ENCODE measurements at places on chromosomes 2 and 18.
A peak's percentile ranks its signal among the peaks of the same experiment; 100 is the strongest.

DNA sequence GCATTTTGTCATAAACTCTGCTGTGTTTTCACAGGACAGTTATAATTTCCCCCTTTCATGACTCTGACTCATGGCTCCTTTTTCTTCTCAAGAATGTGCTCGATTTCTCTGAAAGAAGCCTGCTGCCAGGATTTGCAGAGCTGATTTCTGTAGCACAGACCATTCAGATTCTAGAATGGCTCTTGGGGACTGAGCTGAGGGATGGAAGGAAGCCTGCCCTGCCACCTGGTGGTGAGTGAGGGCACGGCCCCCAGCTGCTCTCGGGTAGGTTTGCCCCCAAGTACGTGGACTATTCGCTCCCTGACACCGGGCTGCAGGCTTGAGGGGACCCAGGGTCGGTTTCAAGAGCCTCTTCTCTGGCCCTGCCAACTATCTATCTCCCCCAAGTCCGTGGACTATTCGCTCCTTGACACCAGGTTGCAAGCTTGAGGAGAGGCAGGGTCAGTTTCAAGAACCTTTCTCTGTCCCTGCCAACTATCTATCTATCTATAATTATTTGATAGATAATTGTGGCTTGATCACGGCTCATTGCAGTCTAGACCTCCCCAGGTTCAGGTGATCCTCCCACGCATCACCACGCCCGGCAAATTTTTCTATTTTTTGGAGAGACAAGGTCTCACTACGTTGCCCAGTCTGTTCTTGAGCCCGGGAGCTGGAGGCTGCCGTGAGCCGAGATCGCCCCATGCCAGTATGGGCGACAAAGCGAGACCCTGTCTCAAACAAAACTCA lies 1.4 kb upstream of the SMYD5 start:
- peak; percentile 72 for DNase-seq

GRCh38 chr18:34809451-34810072 lies 99.5 kb downstream of the DTNA start:
- no peak for DNase-seq

GRCh38 chr2:229634601-229635370 lies 79.6 kb downstream of the DNER start:
- no peak for DNase-seq

DNA sequence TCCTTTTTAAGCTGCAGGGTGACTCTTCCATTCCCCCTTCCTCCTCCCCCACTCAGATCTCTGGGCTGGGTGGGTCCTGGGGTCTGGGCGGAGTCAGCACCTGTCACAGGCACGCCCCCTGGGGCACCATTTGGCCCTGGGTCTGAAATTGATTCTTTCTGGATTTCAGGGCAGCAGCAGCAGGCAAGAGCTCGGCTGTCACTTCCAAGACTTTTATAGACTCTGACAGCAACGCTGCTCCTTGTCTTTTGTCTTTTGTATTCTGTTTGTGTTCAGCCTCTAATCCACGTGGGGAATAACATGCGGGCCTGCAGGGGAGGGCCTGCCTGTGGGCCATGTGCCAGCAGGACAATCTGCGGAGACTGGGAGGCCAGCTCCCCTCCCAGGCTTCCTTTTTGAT lies 3.9 kb downstream of the BOD1L2 start:
- no peak for DNase-seq

- no peak for DNase-seq
Measured at GRCh38 chr2:197883354-197884032, 79.1 kb downstream of the PLCL1 start.

DNA sequence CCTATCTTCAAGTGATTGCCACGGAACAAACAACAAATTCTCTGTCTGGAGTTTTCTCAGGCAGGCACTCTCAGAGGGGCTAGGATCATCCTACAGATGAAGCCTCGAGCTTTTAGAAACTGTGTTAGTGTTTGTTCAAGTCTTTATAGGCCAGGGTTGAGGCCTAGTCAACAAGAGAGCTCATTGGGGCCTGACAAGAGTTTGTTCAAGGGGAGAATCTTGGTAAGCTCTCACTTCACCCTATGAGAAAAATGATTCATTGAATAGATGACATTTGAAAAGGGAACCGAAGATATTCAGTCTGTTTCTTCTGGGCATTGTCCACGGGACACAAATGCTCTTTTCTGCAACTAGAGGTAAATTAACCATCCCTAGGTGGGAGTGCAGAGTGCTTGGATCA lies 476.9 kb downstream of the PTPRM start:
- DNase-seq: no peak

- DNase-seq: no peak
Measured at GRCh38 chr2:231998046-231998445, 36.5 kb downstream of the DIS3L2 start.

GRCh38 chr2:101500180-101500579 lies 25.3 kb upstream of the RFX8 start:
- no peak for DNase-seq

- peak; percentile 99 for DNase-seq
Measured at GRCh38 chr2:70086838-70087701, at the start of gene PCBP1. PCBP1 (plus strand) TSS chr2:70087477; CDS start chr2:70087744, 267 bp downstream.

- no peak for DNase-seq
Measured at GRCh38 chr2:65731476-65731875, 299.1 kb upstream of the SPRED2 start.

DNA sequence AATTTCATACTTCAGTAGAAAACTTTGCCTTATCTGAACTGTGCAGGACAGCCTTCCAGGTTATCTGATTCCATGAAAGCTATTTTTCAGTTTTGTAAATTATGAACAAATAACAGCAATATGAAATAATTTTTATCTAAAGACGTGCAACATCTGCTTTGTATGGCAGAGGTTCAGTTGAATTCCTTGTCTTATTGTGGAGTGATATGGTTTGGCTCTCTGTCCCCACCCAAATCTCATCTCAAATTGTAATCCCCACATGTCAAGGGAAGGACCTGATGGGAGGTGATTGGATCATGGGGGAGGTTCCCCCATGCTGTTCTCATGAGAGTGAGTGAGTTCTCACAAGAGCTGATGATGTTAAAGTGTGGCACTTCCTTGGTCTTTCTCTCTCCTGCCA lies 18.1 kb upstream of the RPIA start:
- no peak for DNase-seq

GRCh38 chr2:224734949-224735348 lies 18.8 kb upstream of the CCDC195 start:
- DNase-seq: no peak

DNA sequence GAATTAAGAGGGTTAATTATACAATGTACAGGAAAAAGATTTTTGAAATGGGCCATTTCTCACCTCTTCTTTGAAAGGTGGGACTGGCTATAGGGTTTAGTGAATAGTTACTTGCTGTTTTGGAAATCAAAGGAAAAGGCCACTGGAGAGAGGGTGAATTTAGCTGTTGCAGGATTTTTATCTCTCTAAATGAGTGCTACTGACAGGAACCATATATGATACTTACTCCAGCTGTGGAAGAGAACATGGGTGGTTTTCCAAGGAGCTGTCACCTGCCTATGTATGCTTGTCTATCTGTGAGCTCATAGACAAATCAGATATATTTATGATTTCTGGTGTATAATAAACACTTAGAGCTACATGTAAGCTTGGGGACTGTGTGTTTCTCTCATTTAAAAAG lies 430.4 kb downstream of the MTX2 start:
- no peak for DNase-seq

DNA sequence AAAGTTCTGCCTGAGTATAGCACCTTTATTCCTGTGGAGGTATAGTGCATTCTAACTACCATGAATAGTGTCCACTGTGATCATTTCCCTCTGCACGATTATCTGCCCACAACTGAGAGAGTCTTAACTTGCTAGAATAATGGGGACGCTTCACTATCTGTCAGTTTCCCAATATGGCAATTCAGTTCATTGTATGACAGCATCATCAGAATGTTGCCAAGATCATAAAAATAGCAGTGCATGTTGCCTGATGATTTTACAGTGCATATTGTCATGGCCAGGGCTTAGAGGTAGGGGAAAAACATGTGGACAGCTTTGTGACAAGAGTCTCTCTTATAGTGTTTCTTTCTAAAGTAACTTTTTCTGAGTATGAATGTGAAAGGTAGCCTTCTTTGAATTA lies 6.1 kb downstream of the RASGRP3 start:
- DNase-seq: no peak

GRCh38 chr2:201452058-201452921 lies 750 bp downstream of the STRADB start:
- DNase-seq: no peak

DNA sequence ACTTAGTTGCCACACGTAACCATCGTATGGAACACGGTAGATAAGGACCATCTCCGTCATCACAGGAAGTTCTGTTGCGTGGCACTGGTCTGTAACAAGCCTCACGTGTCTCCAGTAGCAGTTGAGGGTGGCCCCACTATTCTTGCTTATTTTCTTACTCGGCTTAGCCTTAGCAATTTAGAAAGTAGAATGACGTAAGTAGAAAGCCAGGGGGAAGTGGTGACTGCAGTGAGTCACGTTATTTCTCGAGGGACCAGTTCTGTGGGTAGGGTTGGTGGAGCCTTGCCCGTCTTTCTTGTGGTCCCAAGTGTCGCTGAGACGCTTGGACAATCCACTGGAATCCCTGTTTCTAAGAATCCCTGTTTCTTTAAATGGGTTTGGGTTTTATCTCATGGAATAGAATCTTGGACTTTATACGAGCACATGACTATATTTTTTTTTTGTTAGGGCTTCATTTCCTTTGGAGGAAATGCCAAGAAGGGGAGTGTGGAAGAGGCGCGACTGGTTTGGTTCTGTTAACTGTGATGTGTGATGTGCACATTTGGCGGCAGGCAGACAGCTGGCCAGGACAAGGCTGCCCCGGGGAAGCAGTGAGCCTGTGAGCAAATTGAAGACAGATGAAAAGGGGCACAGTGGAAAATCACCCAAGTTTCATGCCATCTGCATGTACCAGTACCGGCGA lies 96.2 kb downstream of the CABLES1 start:
- DNase-seq: peak; percentile 46

DNA sequence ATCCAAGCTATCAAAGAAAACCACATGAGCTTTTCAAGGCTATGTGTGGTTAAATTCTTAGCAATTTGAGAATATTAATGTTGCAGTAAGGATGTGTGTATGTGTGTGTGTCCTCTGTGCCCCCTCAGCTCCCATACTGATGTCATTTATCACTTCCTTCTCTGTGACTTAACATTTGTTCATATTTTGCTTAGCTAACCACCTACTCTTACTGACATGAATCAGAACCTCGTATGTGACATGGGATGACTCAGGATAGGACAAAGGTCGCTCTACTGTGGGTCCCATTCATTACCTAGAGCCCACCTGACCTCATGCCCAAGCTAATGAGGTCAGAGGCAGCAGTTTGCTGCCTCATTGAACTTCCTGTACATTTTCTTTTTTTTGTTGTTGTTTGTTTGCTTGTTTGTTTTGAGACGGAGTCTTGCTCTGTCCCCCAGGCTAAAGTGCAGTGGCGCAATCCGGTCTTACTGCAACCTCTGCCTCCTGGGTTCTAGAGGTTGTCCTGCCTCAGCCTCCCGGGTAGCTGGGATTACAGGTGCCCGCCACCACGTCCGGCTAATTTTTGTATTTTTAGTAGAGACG lies 36.3 kb downstream of the MOGAT1 start:
- no peak for DNase-seq

DNA sequence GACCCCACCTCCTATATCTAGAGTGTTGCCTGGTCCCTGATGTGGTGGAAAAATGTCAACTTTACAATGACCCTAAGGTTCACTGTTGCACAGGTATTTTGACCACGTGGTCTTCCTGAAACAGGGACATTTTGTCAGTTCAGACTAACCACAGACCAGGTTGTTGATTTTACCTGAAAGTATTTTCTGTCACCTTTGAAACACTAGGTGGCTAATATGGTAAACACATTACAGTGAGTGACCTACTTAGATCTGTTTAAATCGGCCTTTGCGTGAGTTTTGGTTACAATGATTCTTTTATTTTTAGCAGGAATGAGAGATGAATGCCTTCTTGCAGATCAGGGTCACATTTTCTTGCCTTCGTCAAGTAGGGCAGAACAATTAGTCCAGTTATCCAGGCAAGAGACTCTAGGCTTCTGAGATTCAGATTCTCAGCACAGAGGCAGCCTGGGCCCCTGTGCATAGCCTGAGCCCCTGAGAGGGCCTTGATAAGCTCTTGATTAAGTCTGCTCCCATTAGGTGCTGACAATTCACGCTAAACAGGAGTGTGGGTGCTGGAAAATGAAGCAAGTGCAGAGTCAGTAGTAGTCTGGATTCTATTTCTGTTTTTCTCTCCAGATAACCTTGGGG lies 226.2 kb downstream of the KCNS3 start:
- no peak for DNase-seq

DNA sequence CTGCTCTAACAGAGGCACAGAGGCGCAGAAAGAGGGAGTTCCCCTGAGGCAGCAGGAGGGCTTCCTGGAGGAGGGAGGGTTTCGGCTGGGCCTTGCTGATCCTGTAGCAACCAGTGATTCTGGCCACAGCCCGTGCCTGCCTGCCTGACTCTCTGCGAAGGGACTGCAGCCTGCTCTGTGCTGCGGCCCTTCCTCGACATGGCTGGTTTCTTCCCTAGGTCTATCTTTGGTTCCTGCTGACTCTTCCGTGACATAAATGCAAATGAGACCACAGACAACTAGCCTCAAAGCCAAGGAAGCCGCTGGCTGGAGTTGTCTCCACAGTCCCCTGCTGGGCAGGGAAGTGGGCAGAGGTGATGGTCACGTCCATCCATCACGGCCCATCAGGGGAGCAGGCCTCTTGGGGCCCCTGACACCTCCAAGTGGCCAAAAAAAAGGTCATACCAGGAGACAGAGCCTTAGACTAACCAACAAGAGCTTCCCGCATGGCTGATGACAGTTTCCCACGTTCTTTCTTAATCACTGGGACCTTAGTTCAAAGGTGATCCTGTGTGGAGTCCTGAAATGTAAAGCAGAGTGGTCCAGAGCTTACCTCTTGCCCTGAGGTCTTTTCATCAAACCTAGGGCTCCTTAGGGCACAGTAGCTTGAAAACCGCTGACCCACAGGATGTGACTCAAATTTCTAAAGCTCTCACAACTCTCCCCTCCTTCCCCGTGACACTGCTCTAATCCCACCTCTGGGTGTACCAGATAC lies 55.3 kb downstream of the HS1BP3 start:
- no peak for DNase-seq

DNA sequence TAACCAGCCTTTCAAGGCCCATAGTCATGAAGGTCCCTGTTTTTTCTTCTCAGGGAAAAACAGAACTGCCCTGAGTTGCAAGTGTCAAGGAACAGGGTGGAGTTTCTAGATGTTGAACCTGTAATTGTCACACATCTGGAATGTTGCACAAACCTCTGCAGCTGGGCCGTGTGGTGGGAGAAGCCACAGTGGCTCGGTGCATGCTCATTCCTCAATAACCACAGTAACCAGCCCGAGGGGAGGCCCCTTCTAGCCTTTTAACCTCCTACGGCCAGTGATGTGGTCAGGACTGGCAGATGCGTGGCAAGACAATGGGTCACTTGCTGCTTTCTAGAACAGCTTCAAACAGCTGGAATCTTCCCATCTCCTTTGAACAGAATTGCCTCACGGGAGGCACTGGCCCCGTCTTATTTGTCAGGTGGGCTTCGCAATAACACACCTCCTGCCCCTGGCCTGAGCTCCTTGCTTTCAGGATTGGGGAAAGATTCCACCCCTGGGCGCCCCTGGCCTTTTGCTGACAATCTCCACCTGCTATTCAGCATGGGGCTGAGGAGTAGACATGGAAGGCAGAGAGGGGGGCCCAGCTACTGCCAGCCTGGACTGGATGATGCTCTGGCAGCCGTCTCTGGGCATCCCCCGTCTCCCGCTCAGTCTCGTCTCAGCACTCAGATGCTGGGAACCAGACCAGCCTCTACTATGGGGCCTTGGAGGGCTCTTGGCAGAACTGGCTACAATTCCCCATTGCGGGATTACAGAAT lies 102.9 kb downstream of the KLHL29 start:
- DNase-seq: no peak
